ENCODE measurements at places on chromosomes 16 and 17.

DNA sequence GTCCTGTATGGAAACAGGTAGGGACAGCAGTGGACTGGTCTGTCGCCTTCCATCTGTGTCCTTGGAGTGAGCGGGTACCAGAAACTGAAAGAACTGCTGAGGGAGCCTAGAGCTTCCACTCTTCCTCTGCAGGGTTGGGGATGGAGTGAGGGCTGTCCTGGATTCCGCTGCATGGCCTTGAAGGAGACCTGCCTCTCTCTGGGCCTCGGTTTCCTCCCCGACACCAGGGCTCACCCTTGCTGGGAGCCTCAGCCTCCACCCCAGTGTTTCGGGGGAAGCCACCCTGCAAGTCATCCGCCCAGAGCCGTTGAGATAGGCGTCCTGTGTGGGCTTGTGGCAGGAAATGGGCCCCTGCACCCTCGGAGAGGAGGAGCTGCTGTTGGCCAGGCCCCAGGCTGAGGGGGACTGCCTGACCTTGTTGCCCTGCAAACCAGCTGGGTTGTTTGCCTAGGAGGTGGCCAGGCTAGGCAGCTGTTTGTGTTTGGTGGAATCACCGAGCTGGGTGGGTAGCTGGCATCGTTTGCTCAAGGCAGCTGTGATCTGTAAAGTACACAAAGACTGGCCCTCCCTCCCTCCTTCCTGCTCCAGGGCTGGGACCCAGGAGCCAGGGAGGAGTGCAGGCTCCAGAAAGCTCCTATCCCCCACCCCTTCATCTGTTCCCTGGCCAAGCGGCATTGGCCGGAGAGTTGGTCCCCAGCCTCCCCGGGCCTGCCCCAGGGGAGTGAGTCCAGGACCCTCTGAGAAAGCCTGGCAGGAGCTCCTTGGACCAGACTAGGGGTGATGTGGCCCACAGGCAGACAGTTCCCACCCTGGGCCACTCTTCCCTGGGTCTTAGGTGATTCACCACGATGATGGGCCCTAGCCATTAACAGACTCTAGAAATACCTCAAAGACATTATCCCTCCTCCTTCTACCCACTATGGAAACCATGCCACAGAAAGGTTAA, 1.3 kb downstream of the RAB37 start:
- no peak for DNase-seq

- peak; percentile 60 for DNase-seq
These were observed 43.6 kb upstream of the MED9 start for GRCh38 chr17:17433000-17433703.

DNA sequence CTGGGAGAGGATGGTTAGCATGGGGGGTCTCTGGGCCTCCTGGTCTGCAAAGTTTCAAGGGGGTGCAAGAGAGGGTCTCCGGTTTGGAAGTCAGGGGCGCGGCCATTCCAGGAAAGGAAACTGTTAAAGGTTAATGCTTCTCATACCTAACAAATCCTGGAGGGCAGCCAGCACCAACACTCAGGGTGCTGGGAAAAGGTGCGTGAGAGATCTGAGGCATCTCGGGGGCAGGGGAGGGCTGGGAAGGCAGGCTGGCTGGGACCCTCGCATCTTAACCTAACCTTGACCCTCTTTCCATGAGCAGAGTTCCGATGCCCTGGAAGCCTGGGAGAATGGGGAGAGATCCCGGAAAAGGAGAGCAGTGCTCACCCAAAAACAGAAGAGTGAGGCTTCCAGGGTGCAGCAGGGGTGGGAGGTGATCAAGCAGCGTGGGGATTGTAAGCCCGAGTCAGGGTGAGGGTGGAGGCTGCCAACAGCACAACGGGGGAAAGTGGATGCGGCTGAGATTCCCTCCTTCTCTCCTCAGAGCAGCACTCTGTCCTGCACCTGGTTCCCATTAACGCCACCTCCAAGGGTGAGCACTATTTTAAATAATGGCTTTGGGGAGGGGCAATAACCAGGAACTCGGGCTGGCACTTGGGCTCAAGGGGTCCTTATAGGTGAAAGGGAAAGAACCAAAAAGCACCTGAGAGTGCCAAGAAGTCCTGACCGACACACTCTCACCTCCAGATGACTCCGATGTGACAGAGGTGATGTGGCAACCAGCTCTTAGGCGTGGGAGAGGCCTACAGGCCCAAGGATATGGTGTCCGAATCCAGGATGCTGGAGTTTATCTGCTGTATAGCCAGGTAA, 996 bp downstream of the TNFSF13 start:
- DNase-seq, result no peak

DNA sequence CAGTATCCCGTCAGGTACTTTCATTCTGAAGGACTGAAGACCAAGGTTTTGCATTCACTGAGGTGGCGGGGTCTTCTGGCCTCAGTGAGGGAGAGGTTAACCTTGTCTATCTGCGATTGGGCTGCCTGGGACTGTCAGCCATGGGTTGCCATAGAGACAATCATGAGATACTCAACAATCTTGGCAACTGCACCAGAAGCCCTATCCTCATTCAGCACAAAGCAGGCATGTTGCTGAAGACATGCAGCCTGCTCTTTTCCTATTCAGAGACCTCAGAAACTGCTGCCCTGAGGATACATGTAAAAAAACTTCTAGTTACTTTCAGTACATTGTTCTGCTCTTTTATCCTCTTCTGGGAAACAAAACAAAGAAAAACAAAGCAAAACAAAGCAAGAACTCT, 146.3 kb upstream of the PIRT start:
- no peak for DNase-seq

GRCh38 chr17:61310590-61310989, 89.1 kb upstream of the TBX2 start:
- DNase-seq, result no peak

GRCh38 chr17:34006126-34006525, 249.0 kb upstream of the CCL2 start:
- DNase-seq, result no peak

- no peak for DNase-seq
These were observed 215.6 kb upstream of the MAF start for GRCh38 chr16:79816081-79816497.

DNA sequence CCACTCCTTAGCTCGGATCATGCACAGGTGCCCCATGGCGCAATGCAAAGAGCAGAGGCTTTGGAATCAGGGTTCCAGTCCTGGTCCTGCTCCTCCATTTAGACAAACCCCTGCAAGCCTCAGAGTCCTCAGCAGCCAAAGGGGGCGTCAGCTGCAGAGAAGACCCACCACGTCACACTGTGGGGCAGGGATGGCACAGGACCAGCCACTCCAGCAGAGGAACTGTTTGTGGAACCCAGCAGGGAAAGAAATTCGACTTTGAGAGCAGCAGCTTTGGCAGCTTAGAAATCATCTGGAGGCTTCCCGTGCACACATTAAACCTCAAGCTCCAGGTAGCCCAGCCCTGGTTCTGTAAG, 25.2 kb downstream of the C17orf100 start:
- DNase-seq, result no peak

DNA sequence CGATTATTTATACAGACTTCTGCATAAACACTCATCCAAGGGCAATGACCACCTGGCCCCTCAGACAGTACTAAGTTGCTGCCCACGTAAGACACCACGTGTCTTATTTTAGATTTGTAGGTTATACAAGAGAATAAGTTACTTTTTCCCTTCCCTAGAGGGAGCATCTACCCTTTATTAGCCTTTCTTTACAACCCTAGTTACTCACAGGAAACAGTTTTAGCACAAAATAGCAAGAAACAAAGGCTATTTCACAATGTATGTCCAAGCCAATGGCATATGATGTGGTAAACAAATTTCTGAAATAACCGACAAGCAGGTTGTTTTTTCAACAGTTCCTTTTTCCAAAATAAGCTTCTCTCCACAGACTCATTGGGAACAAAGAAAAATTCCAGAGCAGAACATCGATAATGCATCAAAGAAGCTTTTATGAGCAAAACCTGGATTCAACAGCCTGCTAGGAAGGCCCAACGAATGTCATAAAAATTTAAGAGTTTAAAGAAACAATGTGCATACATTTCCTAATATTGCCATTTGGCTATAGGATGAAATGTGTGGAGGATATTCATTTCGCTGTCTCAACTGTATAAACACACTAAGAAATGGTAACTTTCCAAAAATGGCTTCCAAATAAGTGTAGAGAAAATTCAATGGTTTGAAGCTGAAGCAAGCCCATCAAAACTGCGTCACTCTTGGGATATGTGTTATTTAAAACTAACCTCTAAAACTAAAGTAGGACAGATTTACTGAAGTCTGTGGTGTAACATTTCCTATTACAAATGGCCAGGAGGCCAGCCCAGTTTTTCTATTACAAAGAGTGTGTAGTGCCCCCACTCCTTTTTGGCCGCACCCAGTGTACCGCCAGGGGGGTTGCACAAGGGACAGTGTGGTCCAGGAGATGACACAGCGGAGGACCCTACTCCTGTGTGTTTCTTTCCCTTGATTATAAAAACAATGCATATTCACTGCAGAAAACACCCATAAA, 50.4 kb upstream of the ERN1 start:
- no peak for DNase-seq

DNA sequence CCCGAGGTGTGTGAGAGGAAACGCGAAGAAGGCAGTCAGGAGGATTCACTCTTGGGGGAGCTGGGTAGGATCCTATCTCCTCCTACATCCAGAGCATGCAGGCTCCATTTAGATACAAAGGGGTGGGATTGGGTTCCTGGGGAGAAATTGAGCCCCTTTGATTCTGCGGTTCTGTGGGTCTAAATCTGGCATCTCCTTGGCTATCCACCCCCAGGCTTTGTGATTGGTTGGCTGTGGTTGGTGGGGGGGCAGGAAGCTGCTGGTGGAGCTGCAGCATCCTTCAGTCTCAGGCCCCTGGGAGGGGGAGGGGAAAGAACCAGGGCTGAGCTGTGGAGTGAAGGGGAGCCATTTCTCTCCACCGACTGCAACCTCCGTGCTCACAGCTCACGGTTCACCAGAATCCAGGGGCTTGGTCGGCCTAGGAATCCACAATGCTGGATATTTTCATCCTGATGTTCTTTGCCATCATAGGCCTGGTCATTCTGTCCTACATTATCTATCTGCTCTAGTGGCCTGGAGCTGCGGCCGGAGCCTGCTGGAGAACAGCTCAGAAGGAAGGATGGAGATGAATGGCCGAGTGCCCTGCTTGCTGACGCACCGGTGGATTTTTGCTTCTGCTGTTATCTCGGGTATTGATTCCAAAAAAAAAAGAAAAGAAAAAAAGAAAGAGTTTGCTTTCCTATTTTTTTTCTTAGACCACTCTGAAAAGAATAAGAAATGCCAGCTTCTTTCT, at the start of gene LASP1NB:
Gene LASP1NB, plus strand, starts transcription at position 352 of the 733 bp plus-strand sequence.
- DNase-seq, result peak; percentile 78

DNA sequence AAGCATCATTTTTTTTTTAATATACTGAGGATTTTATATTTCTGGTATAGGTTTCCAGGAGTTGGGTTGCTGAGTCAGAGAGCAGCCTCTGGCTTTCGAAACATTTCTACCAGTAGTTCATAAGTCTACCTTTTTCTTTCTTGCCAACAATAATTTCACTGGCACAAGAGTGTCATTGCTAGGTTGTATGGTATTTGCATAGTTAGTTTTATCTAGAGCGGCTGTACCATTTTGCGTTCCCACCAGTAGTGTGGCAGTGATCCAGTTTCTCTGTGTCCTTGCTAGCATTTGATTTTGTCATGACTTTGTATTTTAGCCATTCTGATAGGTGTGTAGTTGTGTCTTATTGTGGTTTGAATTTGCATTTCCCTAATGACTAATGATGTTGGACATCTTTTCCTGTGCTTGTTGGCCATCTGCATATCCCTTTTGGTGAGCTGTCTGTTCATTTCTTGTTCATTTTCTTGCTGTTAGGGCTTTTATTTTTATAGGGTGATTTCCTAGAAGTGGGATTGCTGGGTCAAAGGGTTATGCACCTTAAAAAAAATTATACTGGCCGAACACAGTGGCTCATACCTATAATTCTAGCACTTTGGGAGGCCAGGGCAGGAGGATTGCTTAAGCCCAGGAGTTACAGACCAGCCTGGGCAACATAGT, 39.9 kb downstream of the SNX29 start:
- no peak for DNase-seq

- no peak for DNase-seq
These were observed 2.1 kb downstream of the CPD start for GRCh38 chr17:30380643-30381339.

GRCh38 chr16:82761236-82761635, 134.5 kb downstream of the CDH13 start:
- peak; percentile 88 for DNase-seq

DNA sequence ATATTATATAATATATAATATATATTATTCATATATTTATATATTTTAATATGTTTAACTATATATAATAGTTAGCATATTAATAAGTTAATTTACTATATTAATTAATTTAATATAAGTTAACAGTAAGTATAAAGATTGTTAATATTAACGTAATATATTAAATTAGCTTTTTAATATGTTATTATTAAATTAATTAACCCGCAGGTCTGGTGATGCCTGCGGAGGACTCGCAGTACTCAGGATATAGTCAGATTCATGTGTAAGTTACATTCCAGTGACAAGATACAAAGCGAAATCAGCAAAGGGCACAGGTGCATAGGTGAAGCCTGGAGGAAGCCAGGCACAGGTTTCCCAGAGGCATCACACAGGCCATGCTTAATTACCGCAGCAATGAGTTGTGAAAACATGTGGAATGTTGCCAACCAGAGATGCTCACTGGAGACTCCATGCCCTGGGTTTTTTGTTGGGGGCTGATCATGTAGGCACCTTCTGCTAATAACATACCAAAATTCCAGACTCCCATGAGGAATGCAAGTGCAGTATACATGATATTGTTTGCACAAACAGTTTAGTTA, 130.4 kb upstream of the MPHOSPH6 start:
- DNase-seq, result no peak

DNA sequence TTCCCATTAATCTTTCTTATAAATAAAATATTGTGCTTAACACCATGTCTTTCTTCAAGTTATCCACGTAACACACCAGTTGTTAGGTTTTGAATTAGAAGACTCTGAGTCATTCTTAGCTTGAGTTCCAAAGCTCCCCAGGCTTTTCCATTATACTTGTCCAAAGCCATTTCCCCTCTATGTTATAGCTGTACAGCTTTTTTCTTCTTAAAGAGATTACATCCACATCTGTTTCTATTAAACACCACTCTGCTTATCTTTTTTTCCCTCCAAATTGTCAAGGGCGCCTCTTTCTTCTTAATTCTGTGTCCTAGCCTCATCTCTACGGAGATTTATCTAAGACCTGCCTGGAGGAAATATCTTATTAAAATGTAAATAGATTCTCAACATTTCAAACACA, 139.4 kb upstream of the CPHXL start:
- no peak for DNase-seq

DNA sequence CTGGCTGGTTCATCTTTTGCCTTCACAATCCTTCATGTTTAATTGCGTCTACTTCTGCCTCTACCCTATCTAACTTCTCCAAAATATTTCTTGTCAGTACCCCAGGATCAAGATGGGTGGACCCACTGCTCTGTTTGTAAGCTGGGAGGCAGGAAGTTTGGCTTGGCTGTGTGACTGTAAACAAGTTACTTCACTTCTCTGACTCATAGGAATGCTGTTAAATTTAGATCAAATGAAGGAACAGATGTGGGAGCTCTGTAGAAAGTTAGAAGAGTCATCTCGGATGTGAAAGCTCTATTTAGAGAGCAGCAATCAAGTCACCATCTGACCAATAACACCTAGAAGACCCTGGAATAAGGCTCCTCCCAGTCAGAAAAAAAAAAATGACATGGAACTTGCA, 55.2 kb upstream of the MRTFB start:
- peak; percentile 88 for DNase-seq
